Stimulated activated CD4-positive, alpha-beta T cell treated with anti-CD3 and anti-CD28 coated beads, Interleukin-4, amount 100 ng/mL, for 1 hour (primary cell): ENCODE measurements at places on chromosomes 2 and 18.

DNA sequence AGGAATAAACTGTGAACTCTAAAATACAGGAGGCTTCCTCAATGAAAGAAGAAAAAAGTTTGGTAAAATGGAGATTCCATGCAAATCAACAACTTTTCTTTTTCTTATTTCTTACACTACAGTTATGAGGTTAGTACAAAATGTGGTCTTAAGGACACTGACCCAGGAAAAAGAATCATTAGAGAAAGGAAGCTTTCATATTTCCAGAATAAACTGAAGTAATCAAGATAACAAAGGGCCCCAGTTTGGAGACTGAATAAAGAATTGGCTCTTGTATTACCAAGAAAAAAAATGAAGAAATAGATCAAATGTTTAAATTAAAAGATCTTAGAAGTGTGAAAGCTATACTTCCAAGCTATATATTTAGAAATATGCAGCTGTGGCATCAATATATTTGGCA is 72.3 kb downstream of the SLC66A3 start:
- DNase-seq, result no peak

- no peak for DNase-seq
Measured at GRCh38 chr2:101351207-101351606, 36.1 kb downstream of the CREG2 start.

DNA sequence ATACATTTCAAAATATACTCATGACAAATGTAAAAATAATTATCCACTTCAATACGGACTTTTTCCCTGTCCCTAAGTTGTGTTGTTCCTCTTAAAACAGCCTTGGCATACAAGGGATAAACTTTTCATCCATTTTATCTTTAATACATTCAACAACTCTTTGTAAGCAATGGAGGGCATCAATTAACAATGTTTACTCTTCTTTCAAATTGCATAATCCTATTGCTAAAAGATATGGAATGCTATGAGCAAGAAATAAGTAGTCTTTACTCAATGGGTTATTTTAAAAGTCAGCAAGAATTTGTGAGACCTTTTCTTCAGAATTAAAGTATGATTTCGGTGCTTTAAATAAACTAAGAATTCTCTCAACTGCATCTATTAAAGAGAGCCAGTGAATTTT is 41.9 kb downstream of the SCN9A start:
- no peak for DNase-seq

DNA sequence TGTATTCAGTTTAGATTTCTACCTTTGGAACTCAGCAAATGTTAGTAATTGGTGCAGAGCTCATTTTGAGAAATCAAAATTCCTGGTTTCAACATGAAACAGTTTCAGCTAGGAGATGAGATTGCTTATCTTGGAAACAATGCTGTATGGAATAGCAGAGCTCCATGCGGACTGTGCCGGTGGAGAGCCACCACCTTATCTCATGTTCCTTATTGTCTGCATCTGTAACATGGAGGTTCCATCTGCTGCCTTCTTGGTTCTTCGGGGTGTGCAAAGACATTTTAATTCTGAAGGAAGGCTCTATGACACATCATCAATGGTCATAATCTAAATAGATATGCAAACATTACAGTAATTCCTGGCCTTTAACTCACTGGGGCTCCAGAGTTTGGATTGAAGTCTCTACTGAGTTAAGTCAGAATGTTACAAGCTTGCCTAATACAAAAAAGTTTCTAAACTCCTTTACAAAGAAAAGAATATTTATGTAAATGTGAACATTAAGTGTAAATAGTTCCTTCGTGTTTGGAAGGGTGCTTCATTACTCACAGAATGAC is 65.3 kb downstream of the PRKRA start:
- no peak for DNase-seq

GRCh38 chr2:121153516-121153915 is 131.5 kb downstream of the TFCP2L1 start:
- no peak for DNase-seq
